ENCODE measurements at places on chromosomes 2 and 18.

DNA sequence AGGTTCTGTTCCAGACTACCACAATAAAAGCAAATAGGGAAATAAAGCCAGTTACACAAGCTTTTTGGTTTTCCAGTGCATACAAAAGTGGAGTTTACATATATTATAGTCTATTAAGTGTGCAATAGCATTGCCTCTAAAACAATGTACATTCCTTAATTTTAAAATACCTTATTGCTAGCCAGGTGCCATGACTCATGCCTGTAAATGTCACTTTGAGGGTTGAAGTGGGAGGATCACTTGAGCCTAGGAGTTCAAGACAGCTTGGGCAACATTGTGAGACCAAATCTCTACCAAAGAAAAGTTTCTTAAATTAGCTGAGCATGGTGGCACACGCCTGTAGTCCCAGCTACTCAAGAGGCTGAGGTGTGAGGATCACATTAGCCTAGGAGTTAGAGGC lies 52.9 kb upstream of the IMP4 start:
- DNase-seq = no peak

GRCh38 chr2:207839575-207839974 lies 69.9 kb upstream of the FZD5 start:
- DNase-seq = no peak

GRCh38 chr18:58386780-58387179 lies 242.1 kb downstream of the ALPK2 start:
- DNase-seq = no peak

DNA sequence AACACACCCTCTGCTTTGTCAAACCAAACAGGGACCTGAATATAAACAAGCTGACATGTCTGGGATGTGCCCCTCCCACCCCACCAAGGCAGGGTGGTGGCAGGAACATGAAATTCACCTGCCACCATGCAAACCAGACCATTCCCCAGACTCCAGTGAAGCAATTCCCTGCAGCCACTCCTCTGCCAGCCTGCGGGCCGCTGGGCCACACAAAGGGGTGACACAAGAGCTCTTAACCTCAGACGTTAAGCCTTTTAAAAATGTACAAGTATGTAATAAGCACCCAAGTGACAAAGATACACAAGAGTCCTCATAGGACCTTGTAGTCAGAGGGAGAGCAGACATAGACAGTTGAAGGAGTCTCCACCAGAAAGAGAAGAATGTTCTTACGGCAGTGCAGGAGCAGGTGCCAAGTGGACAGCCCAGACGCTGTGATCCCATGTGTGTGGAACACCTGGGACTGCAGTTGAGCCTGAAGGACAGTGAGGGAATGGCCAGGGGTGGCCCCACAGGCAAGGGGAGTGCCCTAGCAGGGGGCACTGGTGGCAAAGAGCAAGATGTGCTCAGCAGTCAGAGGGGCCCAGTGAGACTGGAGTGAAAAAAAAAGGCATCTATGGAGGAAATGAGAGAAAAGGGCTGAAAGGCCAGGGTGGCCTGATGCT lies 36.9 kb downstream of the CRACDL start:
- DNase-seq = no peak

DNA sequence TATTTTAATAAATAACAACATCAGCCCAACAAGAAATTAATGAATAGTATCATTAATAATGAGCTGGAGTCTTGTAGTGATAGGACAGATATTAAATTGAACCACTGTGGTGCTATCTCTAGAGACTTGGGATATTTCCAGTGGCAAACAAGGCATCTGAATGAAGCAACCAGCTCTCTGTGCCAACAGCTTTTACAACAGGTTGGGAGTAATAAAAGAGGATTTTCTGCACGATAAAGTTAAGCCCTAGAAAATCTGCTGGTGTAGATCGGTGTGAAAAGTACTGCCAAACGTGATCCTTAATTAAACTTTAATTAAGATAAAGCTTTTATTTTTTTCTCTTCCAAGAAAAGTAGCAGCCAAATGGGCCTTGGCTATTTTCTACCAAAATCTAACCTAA lies 385.5 kb downstream of the NR4A2 start:
- DNase-seq = no peak

- no peak for DNase-seq
Observed at GRCh38 chr2:85913884-85914881, 25.4 kb upstream of the ST3GAL5 start.

GRCh38 chr18:21444465-21445212 lies 155.9 kb downstream of the ESCO1 start:
- DNase-seq = peak; percentile 12

GRCh38 chr2:136386046-136386445 lies 268.1 kb upstream of the CXCR4 start:
- DNase-seq = peak; percentile 22

GRCh38 chr2:39780825-39781600 lies 2.0 kb upstream of the THUMPD2 start:
- DNase-seq = no peak

DNA sequence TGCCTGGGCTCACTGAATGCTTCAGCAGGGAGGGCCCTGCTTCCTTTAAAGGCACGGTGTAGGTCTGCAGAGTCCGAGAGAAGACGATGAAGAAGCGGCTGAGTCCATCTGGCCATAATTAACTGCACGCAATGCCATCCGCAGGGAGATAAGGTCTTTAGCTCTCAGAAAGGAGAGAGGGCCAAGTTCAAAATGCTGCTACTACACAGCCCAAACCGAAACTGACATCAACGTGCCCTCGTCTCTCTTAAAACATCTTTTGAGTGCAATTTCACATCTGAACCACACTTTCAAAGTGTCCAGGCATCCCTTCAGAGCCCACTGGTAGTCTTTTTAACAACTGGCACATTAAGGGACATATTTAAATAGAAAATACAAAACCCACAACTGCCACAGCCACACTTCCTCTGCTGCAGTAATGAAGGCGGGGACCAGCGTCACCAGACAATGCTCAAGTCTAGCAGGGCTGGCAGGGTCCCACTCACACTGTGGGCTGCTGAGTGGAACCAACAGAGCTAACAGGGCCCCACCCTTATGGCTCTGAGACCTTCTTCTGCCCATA lies 35.8 kb downstream of the ST3GAL5 start:
- no peak for DNase-seq

DNA sequence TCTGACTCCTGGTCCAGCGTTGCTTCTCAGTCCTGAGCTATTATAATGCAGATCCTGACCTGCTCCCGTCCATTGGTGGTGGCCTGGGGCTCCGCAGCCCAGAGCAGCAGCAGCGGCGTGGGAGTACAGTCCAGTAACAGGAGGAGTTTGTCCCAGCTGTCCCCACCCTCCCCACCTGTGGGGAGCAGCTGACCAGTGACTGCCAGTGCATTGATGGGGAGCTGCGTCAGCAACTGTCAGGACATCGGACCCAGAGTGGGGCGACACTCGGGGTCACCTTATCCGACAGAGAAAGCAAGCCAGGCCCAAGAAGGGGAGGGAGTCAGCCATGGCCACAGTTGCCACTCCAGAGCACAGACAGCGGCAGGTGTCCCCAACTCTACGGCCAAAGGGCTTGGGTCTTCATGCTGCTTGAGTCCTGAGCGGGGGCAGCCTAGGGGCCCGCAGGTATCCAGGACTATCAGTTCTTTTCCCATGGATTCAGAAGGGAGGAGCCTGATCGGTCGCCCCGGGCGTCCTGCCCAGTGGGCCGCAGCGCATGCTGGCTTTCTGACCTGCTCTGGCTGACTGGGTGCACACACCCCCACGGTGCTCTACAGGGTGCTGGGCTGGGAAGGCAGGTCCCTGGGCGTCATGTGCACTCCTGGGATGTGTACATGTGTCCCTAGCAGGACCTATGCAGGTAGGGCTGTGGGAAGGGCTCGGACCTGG lies 29.7 kb downstream of the DNMT3A start:
- DNase-seq = no peak

GRCh38 chr2:48584551-48584950 lies 33.1 kb upstream of the GTF2A1L start:
- DNase-seq = no peak

- DNase-seq = no peak
Observed at GRCh38 chr2:76472946-76473345, 762.2 kb upstream of the GCFC2 start.

GRCh38 chr2:39216346-39217191 lies 27.2 kb downstream of the CDKL4 start:
- DNase-seq = no peak

DNA sequence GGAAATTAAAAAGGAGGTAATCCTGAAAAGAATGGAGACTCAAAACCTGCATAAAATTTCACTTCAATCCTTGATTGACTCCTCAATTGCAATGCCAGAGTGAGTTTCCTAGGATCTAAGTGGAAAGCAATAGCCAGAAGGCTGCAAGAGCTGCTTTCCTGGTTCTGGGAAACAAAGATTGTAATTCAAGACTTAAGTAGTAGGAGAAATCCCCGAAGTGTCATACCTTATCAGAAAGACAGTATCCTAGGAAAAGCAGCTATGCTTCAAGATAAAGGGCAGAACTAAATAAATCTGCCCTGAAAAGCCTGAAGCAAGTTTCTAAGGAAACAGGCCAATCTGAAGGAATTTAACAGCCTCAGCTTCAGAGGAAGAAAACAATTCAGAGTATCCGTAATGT lies 390.2 kb downstream of the DSC3 start:
- no peak for DNase-seq

GRCh38 chr2:120307482-120307881 lies 38.5 kb upstream of the INHBB start:
- no peak for DNase-seq

GRCh38 chr2:80061881-80062280 lies 242.7 kb downstream of the LRRTM1 start:
- no peak for DNase-seq

DNA sequence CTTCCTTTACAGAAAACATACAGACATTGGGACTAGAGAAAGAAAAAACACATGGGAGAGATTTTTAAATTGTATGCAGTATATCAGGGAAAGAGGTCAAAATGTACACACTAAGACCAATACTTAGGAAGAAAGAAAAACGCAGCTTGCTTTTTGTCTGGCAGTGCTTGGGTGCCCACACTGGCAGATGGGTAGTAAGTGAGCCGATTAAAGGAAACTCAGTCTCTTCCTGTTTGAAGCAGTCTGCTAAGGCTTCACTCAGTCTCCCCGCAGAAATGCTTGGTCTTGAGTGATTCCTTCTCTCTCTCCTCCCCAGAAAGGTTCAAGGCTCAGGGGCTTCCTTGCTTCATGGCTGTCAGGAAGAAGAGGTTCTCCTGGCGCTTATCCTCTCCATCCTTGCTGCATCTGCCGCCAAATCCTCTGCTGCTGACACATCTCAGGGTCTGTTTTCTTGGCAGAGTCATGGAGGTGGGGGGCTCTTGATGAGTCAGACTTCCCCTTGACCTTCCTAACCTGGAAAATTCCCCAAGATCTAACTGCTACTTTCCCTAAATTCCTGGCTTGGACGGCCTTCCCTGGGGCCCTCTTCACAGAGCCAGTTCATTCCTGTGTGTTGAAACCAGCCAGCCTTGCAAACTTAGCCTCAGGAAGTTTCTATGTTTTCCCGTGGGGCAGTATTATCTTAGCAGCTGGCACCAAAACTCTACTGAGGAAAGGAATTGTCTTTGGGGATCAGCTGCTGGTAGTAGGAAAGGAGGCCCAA lies 10.5 kb upstream of the TMSB10 start:
- DNase-seq = no peak

DNA sequence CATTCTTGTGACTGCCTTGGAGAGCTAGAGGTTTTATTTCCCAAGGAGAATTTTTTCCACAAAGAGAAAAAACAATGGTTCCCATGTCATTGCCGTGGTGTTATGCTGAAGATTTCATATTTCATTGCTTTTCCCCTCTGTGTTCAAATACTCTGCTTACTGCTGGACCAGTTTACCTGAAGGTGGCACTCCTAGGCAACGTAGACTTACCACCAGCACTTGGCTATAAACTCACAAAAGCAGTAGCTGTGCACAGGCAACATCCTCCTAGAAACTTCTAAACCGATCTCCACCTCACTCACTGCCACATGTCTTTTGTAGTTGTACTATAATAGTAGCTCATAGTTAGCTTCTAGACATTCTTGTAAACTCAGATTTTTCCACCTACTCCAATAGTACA lies 1319.7 kb upstream of the CRIM1 start:
- no peak for DNase-seq

DNA sequence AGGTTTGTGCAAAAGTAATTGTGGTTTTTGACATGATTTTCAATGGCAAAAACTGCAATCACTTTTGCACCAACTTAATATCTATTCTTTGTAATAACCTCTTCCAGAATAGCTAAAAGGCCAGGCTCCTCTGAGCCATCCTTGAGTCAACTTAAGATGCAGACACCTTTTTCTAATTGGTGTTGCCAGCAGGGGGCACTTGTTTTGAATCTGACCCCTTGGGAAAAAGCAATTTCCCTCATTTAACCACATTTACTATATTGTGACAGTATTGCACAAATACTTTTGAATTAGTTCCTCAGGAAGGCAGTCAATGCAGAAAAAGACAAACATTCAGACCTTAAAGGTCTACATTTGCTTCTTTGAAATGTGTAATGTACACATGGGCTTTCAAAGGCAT lies 78.6 kb upstream of the GALNT5 start:
- DNase-seq = no peak

DNA sequence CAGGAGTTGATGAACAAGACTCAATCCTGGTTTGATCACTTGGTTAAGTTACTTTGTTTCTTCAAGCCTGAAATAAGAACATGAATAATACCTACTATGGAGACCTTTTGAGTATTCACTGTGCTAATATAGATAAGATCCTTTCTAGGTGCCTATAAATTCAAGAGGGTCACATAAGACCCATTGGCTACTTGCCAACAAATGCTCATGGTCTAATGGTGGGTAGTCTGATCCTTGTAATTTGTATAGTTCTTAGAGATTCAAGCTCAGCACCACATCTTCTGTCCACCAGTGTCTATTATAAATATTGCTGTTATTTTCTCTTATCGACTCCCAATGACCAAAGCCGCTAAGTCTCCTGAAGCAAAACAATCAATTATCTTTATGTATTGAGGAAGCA lies 27.4 kb upstream of the ACSL3 start:
- no peak for DNase-seq

GRCh38 chr2:226712941-226713340 lies 86.7 kb downstream of the IRS1 start:
- DNase-seq = no peak

DNA sequence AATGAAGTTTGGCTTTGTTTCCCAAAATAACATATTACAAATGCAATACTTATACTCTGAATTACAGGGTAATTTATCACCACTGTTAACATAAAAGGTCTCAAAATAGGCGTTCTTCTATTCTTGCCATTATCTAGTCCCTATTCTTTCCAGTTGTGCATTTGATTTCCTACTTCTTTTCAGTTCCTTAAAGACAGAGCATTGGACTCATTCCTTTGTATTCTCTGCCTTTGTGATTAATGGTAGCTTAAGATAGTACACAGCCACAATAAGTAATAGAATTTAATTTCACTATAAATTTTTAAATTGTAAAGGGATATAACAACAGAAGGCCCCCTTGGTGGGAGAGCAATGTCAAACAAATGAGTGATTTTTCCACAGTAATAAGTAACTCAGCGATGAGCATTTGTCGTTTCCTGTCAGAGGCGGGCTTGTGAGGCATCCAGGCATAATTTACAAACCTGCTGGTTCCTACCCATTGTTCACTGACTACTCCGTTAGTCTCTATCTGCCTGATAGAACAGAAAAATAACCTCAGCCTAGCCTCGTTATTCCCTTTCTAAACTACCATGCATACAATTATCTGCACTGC lies 456.6 kb upstream of the REG3G start:
- no peak for DNase-seq
